AG04450 (cell line): ENCODE measurements at places on chromosomes 12 and 14.

- no peak for DNase-seq
These were observed 34.0 kb downstream of the EMP1 start for GRCh38 chr12:13230500-13230899.

DNA sequence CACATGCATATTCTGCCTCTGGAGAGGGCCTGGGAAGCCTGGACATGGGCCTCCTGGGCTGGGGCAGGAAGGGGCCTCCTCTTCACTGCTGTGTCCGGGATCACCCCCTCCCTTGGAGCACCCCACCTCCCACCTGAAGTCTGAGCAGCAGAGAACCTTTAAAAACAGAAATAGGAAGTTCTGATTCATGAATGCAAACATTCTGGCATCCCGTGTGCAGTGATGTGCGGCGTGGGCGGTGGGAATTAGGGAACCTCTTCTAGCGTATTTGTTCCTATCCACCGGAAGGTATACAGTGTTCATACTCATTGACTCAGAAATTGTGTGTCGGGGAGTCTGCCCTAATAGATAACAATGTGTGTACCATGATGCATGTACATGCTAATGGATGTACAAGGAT lies 46.2 kb downstream of the C14orf132 start:
- DNase-seq, result no peak

- DNase-seq, result no peak
These were observed 21.4 kb upstream of the CKAP4 start for GRCh38 chr12:106269150-106269771.

DNA sequence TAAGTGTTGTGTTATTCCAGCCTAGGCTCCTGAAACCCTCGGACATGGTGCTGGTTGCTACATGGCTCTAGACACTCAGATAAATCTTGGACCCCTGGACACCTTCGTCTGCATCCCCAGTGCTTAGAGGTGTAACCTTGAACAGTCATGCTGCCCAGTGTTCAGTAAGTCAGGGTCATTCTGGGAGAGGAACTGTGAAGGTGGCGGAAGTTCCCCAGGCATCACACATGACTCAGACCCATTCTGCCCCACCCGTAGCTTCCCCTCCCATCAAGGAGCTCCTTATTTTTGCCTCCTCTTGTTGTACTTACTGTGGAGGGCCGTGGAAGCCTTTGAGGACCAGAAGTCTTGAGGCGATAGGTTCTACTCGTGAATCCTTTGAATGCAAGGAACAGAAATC lies 18.1 kb upstream of the SSPN start:
- DNase-seq, result no peak

DNA sequence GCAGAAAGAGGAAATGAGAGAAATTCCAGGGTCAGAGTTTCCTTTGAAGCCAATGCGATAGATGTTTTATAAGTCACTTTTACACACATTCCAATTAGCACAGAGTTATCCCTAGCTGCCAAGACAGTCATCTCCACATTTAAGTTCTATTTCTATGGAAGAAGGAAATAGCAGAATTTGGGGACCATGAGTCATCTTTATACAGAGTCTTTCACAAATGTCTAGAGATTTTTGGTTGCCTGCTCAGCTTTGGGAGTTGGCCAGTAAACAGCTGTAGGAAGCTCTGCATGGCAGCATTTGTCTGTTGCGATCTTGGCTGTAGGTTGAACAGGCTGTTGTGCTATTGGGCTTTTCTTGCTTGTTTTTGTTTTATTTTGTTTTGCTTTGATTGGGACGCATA lies 884.3 kb downstream of the GALC start:
- DNase-seq, result peak; percentile 53

DNA sequence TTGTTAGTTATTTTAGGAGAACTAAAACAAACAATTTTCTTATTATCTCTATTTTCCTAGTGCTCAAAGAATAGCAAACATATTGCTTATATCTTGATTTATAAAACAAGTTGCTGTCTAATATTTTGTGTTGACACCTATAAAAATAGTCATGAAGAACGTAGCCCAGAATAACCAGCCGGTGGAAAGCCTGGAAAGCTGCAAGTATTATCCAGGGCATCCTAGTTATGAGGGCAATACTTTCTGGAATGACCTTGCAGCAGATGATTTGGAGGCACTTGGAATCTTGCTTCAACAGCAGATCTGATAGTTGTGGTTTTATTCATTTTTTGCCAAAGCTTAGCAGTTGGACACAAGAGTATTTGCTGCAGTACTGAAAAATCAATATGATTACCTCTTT lies 948.7 kb downstream of the LRFN5 start:
- DNase-seq, result no peak

DNA sequence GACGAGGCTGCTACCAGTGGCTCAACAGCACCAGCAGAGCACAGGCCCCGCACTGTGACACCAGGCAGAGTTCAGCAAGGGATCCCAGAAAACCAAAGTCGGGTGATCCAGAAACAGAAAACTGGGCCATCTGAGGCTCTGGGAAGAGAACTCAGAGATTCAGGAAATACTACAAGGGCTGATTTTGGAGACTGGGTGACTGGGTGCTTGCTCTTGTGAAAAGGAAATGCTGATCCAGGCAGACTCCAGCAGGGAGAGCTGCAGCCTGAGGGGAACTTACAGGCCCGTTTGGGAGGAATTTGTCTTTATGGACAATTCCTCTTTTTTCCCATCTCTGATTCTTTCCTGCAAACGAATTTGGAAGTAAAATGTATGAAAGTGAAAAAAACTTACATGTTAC lies 28.2 kb downstream of the FOXN3 start:
- DNase-seq, result no peak

DNA sequence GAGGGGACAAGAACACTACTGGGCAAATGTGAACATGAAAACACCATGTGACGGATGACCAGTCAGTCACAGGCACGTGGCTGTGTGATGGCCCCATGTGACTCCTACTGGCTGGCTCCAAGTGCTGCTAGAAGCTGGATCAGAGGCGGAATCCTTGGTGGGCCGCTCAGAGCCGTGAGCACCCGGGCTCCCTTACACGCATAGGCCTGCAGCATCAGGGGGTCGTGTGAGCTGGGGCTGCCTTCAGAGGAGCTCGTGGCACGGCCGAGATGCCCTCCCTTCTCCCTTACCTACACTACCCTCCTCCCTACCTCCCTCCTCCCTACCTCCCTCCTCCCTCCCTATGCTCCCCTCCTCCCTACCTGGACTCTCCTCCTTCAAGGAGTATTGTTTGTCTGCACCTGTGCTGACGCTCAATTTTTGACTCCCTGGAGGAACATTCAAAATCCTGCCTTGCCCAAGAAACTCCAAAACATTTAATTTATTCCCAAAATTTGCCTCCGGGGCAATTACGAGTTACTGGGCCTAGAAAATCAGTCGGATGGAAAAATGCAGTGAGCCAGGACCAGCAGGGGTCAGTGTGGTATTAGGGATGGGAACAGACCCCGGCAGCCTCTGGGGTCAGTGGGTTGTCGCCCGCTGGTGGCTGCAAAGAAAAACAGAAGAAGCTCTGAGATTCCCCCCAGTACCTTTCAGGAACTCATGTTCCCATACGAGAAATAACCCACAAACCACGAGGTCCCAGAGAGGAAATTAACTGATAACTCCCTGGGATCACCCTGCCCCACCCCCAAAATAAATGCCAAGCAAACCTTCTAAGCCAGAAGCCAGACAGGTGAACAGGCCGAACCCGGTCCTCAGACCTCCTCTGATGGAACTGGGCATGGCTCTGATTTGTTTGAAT lies 61.3 kb downstream of the C14orf132 start:
- DNase-seq, result peak; percentile 66
